ENCODE measurements at places on chromosomes 3 and 15.

DNA sequence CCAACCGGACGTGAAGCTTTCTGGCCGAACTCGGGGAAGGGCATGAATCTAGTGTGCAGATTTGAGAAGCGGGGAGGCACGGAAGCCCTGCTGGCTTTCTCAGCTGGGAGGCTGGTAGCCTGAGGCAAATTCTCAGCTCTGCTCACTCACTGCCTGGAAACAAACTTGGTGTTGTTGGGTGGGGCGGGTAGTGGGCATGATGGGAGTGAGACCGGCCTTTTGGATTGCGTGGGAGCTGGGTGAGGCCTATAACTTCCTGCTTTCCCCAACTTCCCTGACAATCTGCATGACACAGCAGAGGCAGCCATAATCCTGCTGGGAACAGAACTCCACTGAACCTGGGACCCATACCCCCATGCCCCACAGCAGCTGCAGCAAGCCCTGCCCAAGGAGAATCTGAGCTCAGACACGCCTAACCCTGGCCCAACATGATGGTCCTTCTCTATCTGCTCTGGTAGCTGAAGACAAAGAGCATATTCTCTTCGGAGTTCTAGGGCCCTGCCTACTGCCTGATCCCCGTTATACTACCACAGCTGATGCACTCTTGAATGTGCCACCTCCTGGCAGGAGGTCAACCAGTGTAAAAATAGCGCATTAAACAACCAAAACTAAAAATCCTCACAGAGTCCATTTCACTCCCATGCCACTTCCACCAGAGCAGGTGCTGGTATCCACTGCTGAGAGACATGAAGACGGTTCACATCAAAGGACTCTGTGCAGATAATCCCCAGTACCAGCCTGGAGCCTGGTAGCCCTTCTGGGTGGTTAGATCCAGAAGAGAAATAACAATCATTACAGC, 44.7 kb downstream of the CEP70 start:
- no peak for DNase-seq

DNA sequence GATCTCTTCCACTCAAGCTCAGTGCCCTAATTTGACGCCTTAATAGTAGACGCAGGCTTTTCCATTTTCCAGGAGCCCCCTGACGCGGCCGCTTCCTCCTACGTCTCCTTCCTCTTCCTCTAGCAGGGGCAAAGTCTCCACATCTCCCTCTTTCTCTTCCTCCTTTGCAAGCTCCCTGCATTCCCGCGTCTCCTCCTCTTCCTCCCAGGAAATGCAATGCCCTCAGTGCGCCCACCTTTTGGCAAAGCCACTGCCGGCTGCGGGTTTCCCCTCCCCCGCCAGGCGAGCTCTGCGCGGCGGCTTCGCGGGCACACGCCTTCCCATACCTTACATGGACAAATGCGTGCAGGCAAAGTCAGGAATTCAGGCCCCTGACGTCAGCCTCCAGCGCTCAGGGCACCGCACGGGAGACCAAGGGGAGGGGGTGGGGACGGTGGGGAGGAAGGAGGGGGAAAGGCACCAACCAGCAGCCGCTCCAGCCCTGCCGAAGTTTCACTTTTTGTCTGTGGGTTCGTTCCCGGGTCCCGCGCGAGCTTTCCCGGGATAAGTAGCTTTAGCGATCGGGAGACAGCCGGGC, 432 bp upstream of the LPP start:
- peak; percentile 13 for DNase-seq

DNA sequence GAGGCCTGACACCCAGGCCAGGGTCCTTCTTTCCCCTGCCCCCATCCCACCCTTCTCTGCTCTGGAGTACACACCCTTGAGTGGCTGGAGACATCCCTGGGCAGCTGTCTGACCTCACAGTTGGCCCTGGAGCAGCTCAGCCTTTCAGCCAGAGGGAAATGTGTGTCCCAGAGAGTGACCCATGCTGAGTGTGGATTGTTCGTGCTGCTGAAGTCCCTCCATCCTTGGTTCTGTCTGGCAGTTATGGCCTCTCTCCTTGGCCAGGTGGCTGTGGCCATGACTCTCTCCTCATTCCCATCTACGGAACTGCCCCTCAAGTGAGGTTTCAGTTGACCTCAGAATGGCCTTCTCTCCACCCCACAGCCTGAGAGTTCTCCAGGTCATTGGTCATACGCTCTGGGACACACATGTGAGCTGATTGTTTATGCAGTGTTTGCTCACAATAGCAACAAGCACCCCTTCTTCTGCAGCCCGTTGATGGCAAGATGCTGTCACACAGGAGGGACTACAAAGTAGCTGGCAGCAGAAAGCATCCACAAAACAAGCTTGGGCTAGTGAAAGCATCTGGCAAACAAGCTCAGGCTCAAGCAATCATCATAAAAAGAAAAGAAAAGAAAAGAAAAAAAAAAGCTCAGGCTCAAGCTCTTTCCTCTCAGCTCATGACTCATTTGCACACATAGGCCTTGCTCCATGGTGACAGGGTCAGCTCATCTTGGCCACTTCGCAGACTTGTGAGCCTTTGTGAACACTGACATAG, 55.3 kb upstream of the ITGA11 start:
- DNase-seq: no peak

DNA sequence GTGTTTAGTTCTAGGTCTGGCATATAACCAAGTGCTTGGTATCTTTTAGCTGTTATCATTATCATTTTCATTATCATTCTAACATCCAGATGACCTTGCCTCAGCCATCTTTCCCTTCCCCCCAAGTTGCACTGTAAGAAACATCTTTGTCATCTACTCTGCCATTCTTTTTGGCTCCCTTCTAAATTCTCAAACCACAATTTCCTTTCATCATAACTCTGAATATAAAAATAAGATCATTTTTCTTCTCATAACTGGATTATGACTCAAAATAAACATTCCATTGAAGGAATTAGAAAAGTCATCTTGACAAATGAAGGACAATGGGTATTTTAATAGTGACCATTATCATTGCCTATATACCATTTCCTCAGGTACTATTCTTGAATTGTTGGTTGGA, 786.2 kb downstream of the AGBL1 start:
- no peak for DNase-seq

DNA sequence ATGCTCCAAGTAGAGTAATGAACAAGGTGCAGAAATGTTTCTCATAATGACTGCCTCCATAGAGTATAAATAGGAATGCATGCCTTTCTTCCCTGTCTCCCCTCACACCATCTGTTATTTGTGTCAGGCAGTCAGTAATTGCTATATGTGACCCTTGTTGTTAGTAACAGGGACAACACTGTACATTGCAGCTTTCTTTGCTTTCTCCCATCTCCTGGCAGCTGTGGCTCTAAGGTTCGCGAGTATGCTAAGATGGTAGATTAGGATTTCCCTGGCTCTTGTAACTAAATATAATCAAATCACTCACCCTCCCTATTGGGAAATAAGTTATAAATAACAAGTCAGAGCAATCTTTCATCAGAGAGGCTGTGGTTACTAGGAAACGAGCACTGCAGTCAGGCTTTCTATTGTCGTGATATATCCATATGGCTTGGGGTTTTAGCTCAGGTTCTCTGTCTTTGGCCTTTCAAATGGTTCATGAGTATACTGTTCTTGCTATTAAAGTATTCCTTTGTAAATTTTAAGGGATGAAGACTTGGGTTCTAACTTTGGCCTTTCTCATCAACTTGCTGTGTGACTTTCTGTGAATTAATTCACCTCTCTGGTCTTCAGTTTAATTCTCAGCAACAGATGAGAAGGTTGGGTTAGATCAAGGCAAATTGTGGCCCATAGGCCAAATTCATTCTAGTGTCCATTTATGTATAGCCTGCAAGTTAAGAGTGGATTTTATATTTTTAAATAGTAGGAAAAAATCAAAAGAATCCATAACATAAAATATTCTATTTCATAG, 8.1 kb upstream of the MINDY4B start:
- no peak for DNase-seq

DNA sequence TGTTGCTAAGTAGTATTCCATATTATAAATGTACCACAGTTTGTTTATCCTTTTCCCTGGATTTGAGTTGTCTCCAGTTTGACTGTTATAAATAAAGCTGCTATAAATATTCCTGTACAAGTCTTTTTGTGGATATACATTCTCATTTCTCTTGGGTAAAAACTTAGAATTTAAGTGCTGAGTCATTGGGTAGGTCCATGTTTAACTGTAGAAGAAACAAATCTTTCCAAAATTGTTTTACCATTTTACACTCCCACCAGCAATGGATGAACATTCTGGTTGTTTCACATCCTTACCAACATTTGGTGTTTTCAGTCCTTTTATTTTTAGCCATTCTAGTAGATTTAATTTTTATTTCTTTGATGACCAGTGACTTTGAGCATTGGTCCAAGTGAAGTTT, 74.0 kb upstream of the TNFAIP8L3 start:
- DNase-seq: no peak

DNA sequence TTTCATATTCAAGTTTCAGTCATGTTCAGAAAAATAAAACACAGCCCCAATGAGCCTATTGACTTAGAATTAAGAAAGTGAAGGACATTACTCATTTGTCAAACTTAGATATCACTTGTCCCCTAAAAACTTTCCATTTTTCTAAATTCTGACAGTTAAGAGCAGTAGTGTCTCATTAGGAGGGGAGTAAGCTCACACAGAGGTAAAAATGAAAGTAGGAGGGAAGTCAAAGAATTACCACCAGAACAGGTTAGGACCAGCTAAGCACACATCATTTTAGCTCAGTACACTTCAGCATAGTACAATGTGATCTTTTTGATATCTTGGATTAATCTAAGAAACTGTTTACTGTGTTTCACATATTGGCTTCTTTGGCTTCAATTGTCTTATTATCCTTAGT, 64.3 kb downstream of the OSTN start:
- no peak for DNase-seq

DNA sequence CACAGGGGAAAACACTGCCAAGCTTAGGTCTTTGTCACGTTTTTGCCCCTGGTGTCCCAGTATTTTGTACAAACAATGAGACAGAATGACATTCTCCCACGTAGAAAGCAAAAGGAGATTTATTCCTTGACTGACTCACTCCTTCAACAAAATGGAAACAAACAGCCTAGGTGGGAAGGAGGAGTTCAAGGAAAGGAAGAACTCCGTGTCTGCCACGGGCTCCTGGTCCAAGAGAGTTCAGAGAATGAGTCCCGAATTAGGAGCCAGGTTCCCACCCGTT, 8.1 kb downstream of the TLE3 start:
- DNase-seq: no peak

DNA sequence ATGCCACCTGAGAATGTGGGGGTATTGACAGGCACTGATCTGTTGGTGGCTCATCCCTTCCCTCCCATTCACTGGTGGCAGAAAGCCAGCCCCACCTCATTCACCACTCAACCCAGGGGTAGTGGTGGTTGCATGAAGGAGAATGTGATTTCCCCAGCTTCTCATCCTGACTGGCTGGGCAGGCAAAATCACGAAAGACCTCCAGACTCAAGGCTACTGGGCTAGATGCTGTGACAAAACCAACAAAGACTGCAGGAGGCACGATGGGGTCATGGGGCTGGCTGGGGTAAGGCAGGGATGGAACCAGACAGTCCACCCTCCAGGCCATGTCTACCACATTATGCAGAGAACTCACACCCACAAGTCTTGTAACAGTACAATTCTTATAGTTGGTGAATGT, 33.9 kb downstream of the FSTL1 start:
- DNase-seq: no peak

- DNase-seq: no peak
Observed at GRCh38 chr15:78421238-78421965, 16.6 kb upstream of the IREB2 start.

GRCh38 chr3:141308588-141309218, 59.6 kb upstream of the ZBTB38 start:
- DNase-seq: no peak

DNA sequence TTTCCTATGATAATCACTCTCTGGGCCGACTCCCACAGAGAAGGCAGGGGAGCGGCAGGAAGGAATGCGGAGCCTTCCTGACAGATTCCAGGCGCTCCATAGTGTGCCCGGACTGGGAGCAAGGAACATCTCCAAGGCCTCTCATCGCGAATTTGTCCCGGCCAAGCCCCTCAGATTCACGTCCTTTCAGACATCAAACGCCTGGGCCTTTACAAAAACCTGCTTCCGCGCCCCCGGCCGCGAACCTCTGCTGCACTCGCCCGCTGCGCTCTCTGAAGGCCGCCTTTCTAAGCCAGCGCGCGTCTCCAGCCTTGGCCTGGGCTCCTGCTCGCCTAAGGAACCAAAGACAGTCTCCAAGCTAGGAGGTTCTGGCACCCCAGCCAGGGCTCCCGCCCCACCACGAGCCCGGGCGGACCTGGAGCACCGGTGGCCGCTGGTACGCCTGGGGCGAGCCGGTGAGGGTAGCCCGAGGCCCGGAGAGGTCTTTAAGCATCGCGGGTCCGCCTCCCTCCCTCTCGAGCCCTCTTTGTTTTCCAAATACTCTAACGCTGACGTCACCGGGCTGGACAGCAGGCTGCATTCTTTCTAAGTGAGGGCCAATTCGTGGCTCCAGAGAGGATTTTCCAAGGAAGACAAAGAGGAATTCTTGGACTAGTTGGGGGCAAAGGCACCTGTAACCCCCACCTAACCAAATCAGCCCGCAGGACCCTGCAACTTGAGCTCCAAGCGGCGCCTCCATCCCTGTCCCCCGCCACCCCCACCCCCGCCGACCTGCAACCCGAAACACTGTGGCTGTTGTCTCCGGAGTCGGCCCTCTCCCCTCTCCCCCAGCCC, 759 bp downstream of the AMOTL2 start:
- no peak for DNase-seq

- DNase-seq: no peak
Observed at GRCh38 chr3:172931746-172932285, 181.3 kb downstream of the ECT2 start.

GRCh38 chr3:28575746-28576613, 227.4 kb upstream of the AZI2 start:
- no peak for DNase-seq

DNA sequence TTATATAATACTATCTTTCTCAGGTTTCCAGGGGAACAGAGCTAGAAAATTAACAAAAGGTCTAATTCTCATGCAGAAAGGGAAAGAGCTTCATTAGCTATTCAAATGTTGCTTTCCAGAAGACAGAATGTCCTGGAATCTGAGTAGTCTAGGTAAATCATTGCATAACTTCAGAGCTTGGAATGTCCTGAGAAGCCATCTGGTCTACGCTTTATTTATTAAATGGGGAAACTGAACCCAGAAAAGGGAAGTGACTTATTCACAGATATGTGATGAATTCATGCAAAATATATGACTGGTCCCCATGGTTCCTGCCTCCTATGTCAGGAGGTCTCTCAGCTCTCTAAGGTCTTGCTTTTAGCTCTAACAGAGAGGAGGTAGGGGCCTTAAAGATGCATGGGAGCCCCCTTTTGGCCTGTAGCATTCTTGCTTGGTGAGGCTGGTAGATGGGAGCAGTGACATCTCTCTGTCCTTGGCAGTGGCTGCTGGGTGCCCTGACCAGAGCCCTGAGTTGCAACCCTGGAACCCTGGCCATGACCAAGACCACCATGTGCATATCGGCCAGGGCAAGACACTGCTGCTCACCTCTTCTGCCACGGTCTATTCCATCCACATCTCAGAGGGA, 99.2 kb downstream of the CEMIP start:
- DNase-seq: no peak

- DNase-seq: no peak
Observed at GRCh38 chr3:50447290-50447840, 56.1 kb downstream of the CACNA2D2 start.

DNA sequence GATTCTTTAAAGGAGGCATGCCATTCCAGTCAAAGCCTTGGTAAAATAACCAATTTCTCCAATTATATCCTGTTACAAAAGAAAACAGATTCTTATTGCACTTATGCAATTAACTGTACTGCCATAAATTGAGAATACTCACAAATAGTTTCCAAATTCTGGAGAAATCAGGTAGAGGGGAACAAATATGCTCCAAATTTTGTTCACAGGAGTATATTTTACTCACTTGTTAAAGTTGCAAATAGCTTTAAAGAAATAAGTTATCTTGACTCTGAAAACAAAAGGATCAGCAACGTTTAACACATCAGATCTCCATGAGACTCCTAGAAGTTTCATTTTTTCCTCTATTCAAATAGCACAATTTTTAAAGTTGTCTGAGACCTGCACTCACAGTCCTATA, 712.1 kb upstream of the ARRDC4 start:
- no peak for DNase-seq

Measured in activated T-helper 1 cell treated with Interleukin-2 at 50 U/mL for 16 hours (primary cell).